IMR-90 (cell line): ENCODE measurements at places on chromosomes 11 and 22. TPM values are rescaled to one million over a fixed set of nuclear protein-coding genes. Genes with fewer than 3 reads are reported as not detected.

- no peak for DNase-seq
These were observed 27.8 kb downstream of the CD82 start for GRCh38 chr11:44593251-44593650.

GRCh38 chr11:22807855-22808570 is 21.6 kb downstream of the SVIP start:
- DNase-seq, result peak; percentile 60

DNA sequence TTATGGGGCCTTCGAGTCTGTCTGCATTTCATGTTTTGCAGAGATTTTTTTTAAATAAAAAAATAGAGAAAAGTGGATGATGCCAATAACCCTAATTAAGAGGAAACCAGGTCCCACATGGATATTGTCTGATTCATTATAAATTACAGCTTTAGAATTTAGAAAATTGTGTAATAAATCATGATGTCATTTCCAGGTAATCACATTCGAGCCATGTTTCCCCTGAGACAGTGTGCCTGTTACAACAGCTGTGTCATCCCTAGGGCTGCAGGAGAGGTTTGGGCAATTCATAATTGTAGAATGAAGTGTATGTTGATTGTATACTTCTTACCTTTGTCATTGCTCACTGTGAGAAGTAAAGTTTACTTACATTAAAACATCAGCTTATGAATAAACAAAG is 38.3 kb downstream of the NCAM1 start:
- no peak for DNase-seq

Gene PKDREJ
- not detected in 2 replicates for total RNA-seq
